ENCODE measurements at places on chromosomes 7 and 10. TPM values are rescaled to one million over a fixed set of nuclear protein-coding genes. Genes with fewer than 3 reads are reported as not detected.
A peak's percentile ranks its signal among the peaks of the same experiment; 100 is the strongest.

GRCh38 chr10:101002456-101002855 lies 2.8 kb downstream of the LZTS2 start:
- DNase-seq: no peak

The LIPM gene
- not detected for polyA plus RNA-seq

The CDC14C gene
- 0.04 TPM for polyA plus RNA-seq

GRCh38 chr7:131370523-131370968 lies 42.9 kb downstream of the MKLN1 start:
- no peak for DNase-seq

- no peak for DNase-seq
Measured at GRCh38 chr7:117112640-117113039, 159.3 kb downstream of the ST7 start.

- no peak for DNase-seq
Measured at GRCh38 chr10:82150123-82150900, 275.3 kb downstream of the NRG3 start.

The HYAL4 gene
- 0.11 TPM for polyA plus RNA-seq

DNA sequence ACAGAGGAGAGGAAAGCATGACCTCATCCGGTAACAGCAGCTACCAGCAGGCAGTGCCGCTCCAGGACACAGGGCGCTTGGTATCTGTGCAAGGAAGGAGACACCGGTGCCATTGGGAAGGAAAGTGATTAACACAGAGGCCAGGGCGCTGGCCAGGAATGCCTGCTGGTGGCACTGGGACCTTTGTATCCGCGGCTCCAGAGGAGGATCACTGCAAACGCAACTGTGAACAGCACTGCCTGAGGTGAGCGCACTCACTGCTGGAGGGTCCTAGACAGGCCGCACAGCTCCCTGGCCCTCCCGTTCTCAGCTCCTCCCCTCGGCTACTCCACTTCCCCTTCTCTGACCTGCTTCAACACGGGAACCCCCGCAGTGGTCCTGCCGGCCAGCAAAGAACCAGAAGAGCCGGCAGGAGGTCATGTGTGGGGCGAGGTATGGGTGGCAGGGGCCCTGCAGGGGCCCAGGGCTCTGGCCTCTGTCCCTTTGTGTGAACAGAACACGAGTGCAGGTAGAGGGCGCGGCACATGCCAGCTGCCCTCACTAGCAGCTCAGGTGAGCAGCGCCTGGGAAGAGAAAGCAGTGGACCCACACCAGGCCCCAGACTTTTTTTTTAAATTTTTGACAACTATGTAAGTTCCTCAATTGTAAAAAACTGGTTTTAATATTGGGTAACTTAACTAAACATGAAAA lies 107.6 kb downstream of the VIPR2 start:
- no peak for DNase-seq

- no peak for DNase-seq
Measured at GRCh38 chr10:22321156-22321923, 441 bp downstream of the BMI1 start.

- DNase-seq: no peak
Measured at GRCh38 chr7:50793120-50793946, 10.6 kb upstream of the GRB10 start.

GRCh38 chr7:101017064-101017777 lies 2.7 kb upstream of the MUC17 start:
- DNase-seq: peak; percentile 51

- DNase-seq: no peak
Measured at GRCh38 chr10:110274647-110275046, 30.1 kb downstream of the SMNDC1 start.

The ATG9B gene
- 4.6 TPM for polyA plus RNA-seq

The CALHM3 gene
- polyA plus RNA-seq: not detected

GRCh38 chr7:90958647-90959046 lies 305.6 kb upstream of the FZD1 start:
- no peak for DNase-seq

GRCh38 chr10:78231939-78232338 lies 198.3 kb downstream of the RPS24 start:
- no peak for DNase-seq

The HACD1 gene
- 14.6 TPM for polyA plus RNA-seq

- DNase-seq: no peak
Measured at GRCh38 chr7:818031-818699, 14.1 kb upstream of the SUN1 start.
